ENCODE measurements at places on chromosomes 7 and 10.
A peak's percentile ranks its signal among the peaks of the same experiment; 100 is the strongest.

- no peak for DNase-seq
These were observed 15.9 kb upstream of the TCF7L2 start for GRCh38 chr10:112934193-112934592.

DNA sequence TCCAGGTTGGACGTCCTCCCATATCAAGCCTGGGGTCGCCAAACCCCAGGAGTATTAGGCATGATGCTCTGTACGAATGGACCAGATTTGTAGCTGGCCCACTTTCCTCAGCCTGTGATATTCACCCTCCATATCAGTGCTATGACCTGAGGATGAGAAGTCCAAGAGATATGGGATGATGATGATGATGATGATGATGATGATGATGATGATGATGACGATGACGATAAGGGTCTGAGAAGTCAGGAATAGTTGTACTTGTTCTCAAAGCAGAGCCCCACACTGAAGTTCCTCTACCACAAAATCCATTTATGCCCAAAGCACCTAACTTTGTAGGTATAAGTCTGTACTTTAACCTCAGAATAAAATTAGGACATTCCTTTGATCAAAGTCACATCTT lies 50.7 kb downstream of the AMPH start:
- no peak for DNase-seq

DNA sequence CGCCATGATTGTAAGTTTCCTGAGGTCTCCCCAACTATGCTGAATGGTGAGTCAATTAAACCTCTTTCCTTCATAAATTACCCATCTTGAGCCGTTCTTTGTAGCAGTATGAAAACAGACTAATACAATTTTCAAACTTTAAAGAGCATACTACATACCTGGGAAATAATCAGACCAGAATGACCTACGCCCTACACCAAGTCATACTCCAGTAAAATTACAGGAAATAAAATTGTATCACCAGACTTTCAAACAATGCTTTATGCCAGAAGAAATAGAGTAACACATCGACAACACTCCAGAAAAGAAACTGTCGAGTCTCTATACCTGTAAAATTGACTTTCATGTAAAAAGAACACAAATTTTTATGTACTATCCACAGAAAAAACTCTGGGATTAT lies 18.7 kb downstream of the RSU1 start:
- no peak for DNase-seq

DNA sequence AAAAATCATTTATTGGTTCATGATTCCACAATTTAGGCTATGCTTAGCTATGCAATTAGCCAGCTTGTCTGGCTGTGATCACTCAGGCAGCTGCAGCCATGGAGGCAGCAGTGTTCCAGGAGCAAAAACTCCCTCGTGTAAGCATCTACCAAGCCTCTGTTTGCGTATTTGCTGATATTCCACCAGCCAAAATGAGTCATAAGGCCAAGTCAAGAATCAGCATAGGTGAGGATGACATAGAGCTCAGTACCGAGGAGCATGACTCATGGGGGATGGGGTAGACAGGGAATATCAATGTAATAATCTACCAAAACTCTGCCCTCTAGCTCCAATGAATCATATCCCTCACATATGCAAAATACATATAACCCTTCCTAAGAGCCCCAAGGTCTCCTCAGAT lies 63.3 kb downstream of the IMMP2L start:
- no peak for DNase-seq

GRCh38 chr7:31986878-31987518 lies 83.2 kb downstream of the PDE1C start:
- DNase-seq, result no peak

- no peak for DNase-seq
These were observed 302 bp upstream of the EN2 start for GRCh38 chr7:155457544-155458110.

GRCh38 chr7:87380905-87381304 lies 35.4 kb downstream of the CROT start:
- DNase-seq, result no peak

GRCh38 chr7:109529712-109530111 lies 960.0 kb downstream of the DNAJB9 start:
- no peak for DNase-seq

- DNase-seq, result no peak
These were observed 111.2 kb downstream of the EEPD1 start for GRCh38 chr7:36264123-36264801.

- no peak for DNase-seq
These were observed 132.0 kb downstream of the LCOR start for GRCh38 chr10:96964131-96964530.

- DNase-seq, result no peak
These were observed 8.3 kb downstream of the NOD1 start for GRCh38 chr7:30470163-30470770.

DNA sequence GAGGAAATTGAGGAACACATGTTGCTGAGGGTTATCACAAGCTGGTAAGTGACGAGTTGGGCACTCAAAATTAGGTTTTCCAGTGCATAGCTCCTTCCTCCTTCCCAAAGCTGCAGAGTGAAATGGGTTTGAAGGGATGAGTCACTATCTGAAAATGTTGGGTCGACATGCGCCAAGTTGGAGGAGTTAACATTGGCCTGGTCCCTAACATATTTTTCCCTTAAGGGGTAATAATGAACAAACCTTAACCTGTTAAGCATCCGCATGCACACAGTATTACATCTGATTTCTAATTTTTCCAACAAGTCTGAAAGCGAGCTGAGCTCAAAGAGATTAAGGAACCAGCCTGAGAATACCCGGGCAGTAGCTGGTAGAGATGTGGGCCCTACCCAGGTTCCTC lies 20.7 kb upstream of the TECTB start:
- no peak for DNase-seq

GRCh38 chr7:17622451-17622850 lies 317.8 kb downstream of the SNX13 start:
- DNase-seq, result no peak

GRCh38 chr7:106583100-106583499 lies 77.9 kb downstream of the CCDC71L start:
- no peak for DNase-seq

DNA sequence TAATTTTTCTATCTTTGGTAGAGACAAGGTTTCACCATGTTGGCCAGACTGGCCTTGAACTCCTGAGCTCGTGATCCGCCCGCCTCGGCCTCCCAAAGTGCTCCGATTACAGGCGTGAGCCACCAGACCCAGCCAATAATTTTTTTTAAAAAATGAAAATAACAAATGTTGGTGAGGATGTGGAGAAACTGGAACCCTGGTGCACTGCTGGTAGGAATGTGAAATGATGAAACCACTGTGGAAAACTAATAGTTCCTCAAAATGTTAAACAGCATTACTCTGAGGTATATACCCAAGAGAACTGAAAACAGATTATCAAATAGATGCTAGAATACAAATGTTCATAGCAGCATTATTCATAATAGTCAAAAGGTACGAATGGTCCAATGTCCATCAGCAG lies 23.0 kb upstream of the YWHAG start:
- DNase-seq, result no peak

- DNase-seq, result no peak
These were observed 54.2 kb upstream of the FRMD4A start for GRCh38 chr10:14384915-14385314.

- no peak for DNase-seq
These were observed 76.1 kb downstream of the CREB3L2 start for GRCh38 chr7:137925754-137926153.

- no peak for DNase-seq
These were observed 100.8 kb downstream of the ACTR3B start for GRCh38 chr7:152860310-152860709.

- DNase-seq, result no peak
These were observed 368.4 kb downstream of the TFEC start for GRCh38 chr7:115662120-115662519.

- no peak for DNase-seq
These were observed 90.2 kb downstream of the IPMK start for GRCh38 chr10:58177362-58177947.

GRCh38 chr7:100692578-100692961 lies 1.5 kb downstream of the GIGYF1 start:
- DNase-seq, result no peak

GRCh38 chr7:40525764-40526163 lies 391.0 kb downstream of the SUGCT start:
- no peak for DNase-seq

- DNase-seq, result no peak
These were observed 440.8 kb downstream of the GLRX3 start for GRCh38 chr10:130577039-130577438.

- peak; percentile 8 for DNase-seq
These were observed 327.4 kb downstream of the SORCS1 start for GRCh38 chr10:106836933-106837663.
